Mesenteric fat pad (tissue), 1 donor: ENCODE measurements at places on chromosomes 6 and 20. TPM values are rescaled to one million over a fixed set of nuclear protein-coding genes. Genes with fewer than 3 reads are reported as not detected.

DNA sequence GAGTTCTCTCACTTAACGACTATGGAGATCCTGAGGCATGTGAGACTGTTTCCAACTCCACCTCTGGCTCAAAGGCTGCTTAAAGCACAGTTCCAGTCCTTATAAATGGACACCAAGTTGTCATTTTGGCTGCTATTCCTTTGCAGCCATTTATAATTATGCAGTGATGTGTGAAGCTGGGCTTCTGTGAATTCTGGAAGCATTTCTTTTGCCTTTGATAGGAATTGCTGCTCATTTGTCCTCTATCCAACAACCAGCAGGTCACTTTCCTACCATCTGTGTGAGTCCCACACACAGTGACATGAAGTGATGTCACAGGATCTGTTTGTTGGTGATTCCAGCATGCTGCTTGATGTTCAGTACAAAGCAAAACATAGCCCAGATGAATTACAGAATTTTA lies 28.5 kb upstream of the EFHC1 start:
- no peak for DNase-seq

- no peak for DNase-seq
Measured at GRCh38 chr20:61976644-61977418, 88.8 kb downstream of the TAF4 start.

The CLVS2 gene
- total RNA-seq: not detected

GRCh38 chr6:29519291-29520010 lies 31.7 kb upstream of the MAS1L start:
- peak; percentile 30 for DNase-seq

DNA sequence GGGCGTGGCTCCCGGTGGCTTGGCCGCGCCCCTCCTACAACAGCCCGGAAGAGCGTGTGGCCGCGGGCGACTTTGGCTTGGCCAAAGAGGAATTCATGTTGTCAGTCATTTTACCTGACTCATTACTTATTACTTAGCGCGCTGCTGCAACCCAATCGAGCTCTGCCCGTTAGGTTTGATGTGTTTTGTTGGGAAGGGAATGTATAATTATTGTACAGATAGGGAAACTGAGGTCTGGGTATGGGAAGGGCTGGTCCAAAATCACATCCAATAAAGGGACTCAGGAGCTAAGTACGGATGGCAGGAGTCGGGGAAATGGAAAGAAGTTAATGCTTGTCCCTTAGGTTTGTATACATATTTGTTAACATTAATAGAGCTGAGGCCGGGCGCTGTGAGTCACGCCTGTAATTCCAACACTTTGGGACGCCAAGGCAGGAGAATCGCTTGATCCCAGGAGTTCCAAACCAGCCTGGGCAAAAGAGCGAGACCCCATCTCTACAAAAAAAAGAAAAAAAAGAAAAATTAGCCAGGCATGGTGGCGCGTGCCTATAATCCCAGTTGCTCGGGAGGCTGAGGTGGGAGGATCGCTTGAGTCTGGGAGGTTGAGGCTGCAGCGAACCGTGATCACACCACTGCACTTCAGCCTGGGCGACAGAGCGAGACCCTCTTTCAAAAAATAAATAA lies 639 bp upstream of the ZNF335 start:
- DNase-seq: no peak

DNA sequence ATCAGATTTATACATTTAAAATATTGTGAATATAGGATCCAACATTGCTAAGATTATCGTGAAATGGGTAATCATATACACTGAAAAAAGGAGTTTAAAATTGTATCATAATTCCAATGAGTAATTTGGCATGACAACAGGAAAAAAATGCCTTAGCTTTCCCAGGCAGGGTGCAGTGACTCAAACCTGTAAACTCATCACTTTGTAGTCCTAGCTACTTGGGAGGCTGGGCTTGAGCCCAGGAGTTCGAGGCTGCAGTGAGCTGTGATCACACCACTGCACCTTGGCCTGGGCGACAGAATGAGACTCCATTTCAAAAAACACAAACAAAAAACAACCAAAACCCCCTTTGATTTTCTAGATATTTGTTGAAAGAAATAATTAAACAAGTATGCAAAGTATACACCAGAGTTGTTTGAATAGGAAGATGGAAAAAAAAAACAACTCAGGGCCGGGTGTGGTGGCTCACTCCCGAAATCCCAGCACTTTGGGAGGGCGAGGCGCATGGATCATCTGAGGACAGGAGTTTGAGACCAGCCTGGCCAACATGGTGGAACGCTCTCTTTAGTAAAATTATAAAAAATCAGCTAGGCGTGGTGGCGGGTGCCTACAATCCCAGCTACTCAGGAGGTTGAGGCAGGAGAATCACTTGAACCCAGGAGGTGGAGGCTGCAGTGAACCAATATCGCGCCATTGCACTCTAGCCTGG lies 98.7 kb downstream of the TRERF1 start:
- DNase-seq: no peak

GRCh38 chr6:142458836-142459235 lies 157.0 kb downstream of the ADGRG6 start:
- DNase-seq: no peak

DNA sequence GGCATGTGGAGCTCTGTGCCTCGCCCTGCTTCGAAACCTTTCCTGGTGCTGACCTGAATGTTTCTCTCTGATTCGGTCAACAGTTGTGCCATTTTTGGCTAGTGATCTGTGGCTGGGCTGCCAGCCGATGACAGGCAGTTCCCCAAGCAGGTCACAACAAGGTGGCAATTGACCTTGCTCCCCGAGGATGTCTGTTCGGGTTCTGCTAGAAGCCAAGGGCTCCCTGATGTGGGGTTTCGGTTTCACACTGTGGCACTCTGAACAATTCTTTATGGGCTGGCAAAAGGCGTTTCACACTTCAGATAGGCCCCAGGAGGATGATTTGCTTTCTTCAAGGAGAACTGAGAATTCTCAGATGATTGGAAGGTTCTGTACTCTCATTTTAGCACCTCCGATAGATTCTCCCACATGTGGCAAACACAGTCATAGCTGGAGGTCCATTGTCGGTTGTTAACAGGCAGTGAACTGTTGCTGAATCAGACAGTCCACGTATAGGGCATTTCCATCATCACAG lies 135.6 kb downstream of the SLC24A3 start:
- no peak for DNase-seq

- DNase-seq: peak; percentile 87
Measured at GRCh38 chr20:23286346-23286745, 64.2 kb upstream of the NXT1 start.

DNA sequence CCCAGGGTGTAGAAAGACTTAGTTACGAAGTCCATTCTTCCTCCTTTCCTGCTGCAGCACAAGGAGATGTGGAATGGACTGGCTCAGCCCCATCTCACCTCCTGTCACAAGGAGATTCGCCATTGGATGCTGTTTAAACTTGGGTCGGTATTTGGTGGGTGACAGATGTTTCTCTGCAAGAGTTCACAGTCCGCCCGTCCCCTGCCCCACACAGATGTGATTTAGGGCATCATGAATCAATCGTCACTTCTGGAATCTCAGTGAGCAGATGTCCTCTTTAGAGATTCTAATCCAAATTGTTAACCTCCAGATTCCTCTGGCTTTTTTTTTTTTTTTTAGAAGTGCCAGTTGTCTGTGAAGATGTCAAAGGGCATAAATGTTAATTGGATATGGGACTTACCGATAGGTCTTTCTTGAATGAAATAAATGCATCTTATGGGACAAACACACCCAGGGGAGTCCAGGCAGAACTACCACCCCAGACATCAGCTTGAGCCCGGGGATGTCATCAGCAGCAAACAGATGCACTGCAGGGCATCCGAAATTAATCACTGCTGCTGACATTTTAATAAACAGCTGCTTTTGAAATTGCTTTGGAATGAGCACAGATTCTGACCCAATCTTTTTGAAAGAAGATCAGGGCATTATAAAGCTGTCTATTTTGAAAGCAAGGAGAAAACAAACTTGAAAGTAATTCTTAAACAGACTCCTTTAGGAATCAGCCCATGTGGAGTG lies 117.6 kb upstream of the CDH4 start:
- DNase-seq: no peak

GRCh38 chr6:13488015-13488895 lies 855 bp upstream of the GFOD1 start:
- no peak for DNase-seq

DNA sequence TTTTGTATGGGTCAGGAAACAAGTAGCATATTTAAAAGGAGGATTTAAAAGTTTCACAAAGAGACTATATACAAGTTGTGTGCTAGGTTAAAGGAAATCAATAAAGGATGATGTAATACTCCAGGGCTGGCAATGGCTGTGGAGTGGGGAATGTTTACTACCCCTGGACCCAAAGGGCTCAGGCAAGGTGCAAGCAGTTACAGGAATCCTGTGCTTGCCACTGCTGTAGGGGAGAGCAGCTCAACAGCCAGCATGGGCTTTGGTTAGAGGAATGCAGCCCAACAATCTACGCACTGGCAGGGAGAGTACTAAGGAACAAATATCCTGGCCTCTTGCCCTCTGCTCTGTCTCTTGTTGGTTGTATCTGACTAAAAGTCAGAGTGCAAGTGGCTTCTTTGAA lies 1642.2 kb downstream of the KHDRBS2 start:
- no peak for DNase-seq

DNA sequence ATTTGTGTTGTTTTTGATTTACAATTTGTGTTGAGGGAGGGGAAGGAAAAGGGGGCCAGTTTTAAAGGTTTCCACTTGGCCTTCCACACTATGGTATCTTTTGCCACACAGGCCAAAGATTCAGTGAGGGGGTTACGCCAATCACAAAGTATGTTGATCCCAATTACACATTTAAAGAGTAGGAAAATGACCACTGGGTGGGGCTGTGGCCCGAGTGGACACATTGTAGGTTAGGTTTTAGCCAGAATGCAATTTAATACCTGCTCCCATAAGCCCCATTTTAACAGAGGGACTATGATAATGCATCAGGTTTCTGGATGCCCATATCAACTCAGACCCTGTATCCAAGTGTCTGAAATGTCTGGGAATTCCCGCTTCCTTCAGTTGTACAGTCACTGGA lies 15.6 kb downstream of the VGLL2 start:
- DNase-seq: no peak

DNA sequence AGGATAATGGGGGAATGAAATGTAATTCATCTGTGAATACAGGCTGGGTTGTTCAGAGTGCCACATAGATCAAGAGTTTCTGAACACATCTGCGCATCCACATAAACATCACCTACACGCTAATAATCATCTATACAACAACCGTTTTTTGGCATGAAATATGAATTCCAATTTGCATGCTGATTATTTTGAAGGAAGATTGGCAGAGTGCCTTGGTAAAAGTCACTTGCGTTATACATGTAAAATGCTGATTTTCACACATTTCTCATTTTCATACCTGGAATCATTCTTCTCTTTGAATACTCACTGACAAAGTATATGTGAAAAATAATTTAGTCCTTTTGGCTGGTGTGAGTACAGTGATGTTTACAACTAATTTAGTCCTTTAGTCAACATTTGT lies 17.7 kb downstream of the COL9A1 start:
- no peak for DNase-seq

GRCh38 chr20:32235331-32236047 lies 27.8 kb downstream of the POFUT1 start:
- no peak for DNase-seq

The ID4 gene
- total RNA-seq: 203 TPM

- DNase-seq: no peak
Measured at GRCh38 chr20:20664795-20665589, 47.5 kb downstream of the RALGAPA2 start.

DNA sequence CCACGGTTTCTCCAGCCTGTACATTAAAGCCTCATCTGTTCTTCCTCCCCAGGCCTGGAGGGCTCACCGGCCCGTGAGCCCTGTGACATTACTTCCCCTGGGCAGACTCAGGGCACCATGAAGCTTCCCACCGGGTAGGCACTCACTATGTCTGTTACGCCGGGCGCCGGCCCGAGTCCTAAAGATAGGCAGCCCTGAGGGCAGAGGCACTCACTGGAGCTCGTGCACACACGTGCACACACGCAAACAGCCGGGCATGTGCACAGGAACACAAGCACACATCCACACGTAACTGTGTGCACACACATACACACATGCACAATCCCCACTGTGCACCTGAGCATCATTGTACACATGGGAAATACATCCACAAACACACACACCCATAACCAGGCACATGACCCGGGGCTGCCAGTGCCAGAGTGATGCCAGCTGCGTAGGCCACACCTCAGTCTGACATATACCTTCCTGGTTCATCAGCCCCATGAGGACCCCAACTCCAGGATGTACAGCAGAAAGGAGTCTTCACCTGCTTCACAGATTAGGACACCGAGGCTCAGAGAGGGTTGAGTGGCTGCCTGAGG lies 83.7 kb downstream of the YTHDF1 start:
- peak; percentile 67 for DNase-seq

DNA sequence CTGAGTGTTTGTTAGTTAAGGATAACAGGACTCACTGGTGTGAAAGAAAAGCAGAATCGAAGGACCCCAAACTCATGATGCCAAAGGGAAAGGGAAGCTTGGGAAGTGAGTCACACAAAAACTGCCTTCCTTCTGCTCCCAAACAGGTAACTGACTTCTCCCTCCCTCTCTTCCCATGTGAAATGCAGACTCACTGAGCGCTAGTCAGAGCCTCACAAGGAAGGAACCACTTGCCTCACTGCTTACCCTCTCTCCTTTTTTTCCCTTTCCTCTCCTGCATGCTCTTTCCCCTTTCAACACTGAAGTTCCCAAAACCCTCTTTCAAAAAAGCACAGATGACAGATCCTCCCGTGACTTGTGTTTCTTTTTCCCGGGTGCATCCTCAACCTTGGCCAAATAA lies 56.4 kb downstream of the LYRM4 start:
- DNase-seq: no peak

The PLN gene
- 5.6 TPM for total RNA-seq

The HLA-DQA2 gene
- 1.5 TPM for total RNA-seq

The GJA10 gene
- total RNA-seq: not detected
